ENCODE measurements at places on chromosomes 6 and 20.

- no peak for DNase-seq
Measured at GRCh38 chr6:9745966-9746365, 668.9 kb downstream of the TFAP2A start.

DNA sequence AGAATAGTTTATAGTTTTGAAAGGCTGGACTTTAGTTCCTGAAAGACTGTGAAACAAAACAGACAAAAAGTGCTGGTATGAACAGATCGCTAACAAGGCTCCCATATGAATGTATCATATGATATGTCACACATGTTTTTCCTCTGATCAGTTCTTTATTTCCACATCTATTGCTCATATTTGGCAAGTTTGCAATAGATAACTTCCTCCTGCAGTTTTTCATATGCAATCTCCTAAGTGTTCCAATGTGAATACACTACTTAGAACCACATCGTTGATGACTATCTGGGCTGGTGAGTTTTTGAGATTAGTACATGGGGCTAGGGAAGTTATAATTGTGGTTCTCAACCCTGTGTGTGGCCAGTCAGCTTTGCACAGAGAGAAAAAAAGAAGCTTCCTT is 23.1 kb downstream of the CRYBG1 start:
- DNase-seq = no peak

GRCh38 chr6:53369876-53370515 is 21.2 kb upstream of the ELOVL5 start:
- peak; percentile 72 for DNase-seq

- no peak for DNase-seq
Measured at GRCh38 chr6:130424710-130425109, 58.9 kb downstream of the TMEM200A start.

- DNase-seq = no peak
Measured at GRCh38 chr6:91447081-91447480, 860.2 kb upstream of the MAP3K7 start.

GRCh38 chr6:12327391-12327790 is 37.2 kb downstream of the EDN1 start:
- DNase-seq = no peak

DNA sequence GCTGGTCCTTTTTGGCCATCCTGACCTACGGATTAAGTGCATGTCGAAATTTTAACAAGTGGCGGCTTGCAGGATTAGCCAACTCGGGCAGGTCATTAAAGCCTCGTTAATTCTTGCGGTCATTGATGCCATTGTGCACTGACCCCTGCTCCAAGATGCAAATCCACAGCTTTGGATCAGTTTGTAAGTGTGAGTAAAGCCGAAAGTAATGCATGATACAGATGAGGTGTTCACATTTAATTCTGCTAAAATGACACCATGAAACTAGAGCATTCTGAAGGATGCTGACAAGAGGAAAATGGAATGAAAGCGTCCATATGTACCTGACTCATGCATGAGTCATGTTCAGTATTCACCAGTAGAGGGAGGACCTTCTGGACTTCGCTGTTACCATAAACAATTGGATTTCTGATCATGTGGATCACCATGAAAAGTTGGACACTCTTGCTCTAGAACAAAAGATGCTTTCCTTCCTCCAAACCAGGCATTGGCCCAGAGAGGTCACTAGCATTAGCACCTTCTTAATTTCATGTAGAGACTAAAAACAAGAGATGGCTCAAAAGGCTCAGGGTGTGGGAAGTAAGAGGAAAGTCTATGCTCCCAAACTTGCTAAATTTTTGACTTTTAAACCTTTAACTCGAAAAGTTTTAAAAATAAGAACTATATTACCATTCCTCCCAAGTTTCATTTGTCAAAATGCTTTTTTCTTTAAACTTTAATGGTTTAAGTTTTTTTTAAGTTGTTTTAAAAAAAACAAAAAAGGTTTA is 48.0 kb downstream of the MUC22 start:
- DNase-seq = no peak

GRCh38 chr6:87641065-87641692 is 51.2 kb downstream of the ORC3 start:
- no peak for DNase-seq

DNA sequence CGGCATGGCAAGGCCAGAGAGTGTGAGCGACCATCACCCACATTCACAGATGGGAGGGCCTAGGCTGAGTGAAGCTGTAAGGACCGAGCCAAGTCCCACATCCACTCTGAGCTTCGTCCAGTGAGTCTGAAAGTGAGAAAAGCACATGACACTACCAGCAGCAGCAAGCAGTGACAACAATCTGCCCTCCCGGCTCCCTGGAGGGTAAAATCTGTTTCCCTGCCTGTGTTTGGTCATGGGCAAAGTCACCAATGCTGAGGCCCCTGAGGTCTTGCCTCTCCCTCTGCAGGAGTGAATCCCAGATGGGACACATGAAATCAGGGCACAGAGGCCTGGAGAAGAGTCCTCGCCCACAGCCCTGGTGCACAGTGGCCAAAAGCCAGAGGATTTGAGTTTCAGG is 6.4 kb upstream of the CST7 start:
- no peak for DNase-seq

DNA sequence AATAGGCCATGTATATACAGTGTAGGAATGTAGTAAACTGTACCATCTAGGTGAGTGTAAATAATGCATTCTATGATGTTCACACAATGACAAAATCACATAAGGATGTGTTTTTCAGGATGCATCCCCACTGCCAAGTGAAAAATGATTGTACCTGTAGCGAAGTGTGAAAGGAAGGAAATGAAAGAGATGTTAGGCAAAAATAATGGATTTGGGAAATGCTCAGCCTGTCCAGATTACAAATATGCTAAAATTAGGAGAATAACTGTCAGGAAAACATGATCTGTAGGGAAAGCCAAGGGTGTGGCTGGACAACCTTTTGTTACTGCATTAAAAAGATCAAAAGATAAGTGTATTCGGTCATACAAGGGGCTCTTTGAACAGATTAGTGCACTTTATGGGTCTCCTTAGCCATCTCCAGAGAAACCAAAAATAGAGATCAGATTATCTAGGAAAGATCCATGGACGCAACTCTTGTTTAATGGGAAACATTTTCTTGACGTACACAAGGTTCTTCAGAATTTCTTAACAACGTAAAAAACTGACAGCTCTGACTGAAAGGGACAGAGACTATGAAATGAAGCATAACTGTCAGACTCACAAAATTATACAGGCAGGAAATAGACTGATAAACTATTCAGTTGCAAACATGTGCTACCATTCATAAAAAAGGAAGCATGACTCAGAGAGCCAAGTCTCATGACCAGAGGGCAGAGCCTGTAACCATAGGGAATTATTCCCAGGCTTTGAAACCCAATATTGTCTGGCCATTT is 253.6 kb upstream of the RAB32 start:
- DNase-seq = no peak

GRCh38 chr6:38155621-38156204 is 336.2 kb downstream of the ZFAND3 start:
- no peak for DNase-seq

- DNase-seq = no peak
Measured at GRCh38 chr6:1325461-1326309, 13.8 kb downstream of the FOXQ1 start.

GRCh38 chr20:35329435-35330139 is 37.4 kb upstream of the FAM83C start:
- peak; percentile 9 for DNase-seq

DNA sequence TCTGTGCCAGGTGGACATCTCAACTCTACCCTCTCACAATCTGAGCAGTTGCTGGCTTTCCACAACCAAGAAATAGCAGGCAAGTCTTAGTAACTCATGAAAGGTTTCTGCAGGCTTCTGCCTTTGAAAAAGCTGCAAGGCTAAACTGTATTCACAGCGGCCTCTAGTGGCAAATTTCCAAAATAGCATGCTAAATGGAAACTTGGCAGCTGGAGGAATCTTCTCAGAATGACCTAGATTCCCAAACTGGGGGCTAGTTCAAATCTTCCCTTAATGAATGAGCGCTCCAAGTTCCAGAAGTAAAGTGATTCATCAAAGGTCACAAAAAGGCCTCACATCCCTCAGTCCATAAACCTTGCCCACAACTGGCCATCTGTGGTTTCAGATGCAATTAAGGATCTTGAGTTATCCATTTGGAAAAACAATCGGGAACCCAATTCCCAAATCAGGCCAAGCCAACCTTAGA is 11.9 kb upstream of the CPNE5 start:
- peak; percentile 61 for DNase-seq

- peak; percentile 69 for DNase-seq
Measured at GRCh38 chr6:155418017-155418761, 37.5 kb downstream of the NOX3 start.

- no peak for DNase-seq
Measured at GRCh38 chr6:15249371-15250019, 3.6 kb downstream of the JARID2 start.

- no peak for DNase-seq
Measured at GRCh38 chr6:54493138-54493537, 184.9 kb downstream of the TINAG start.

DNA sequence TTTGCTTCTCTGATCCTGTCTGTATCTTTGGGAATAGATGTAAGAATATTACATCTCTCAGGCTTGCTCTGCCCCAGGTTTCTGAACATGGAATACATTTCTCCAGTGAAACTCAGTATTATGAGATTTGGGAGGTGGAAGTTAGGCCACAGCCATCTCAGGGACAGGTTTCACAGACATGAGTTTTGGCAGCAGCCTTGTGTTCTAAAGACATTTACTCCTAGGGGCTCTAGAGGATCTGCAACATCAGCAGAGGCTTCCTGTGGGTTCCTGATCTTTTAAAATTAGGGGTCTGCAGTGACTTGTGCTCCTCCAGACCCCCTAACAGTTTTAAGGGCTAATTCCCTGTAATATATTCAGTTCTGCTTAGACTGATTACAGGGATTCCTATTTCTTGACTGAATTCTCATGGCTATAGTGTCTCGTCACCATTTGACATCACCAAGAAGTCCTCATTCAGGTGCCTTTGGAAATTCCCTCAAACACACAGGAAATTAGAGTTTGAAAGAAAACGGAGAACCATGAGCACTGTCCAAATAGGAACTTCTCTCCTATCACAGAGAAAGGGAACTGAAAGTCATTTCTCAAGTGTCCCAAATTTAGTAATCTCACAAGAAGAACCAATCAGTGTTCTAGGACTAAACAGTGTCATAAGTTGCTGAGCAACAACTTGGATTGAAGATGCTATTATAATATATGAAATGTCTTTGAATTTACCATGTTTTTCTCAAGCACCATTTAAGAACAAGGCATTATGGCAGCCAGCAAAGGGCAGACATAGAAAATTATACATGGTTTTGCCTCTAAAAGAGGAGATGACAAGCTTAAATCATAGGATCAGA is 2.5 kb upstream of the HLA-DRA start:
- no peak for DNase-seq

GRCh38 chr6:155120034-155120433 is 124.9 kb downstream of the TIAM2 start:
- no peak for DNase-seq

DNA sequence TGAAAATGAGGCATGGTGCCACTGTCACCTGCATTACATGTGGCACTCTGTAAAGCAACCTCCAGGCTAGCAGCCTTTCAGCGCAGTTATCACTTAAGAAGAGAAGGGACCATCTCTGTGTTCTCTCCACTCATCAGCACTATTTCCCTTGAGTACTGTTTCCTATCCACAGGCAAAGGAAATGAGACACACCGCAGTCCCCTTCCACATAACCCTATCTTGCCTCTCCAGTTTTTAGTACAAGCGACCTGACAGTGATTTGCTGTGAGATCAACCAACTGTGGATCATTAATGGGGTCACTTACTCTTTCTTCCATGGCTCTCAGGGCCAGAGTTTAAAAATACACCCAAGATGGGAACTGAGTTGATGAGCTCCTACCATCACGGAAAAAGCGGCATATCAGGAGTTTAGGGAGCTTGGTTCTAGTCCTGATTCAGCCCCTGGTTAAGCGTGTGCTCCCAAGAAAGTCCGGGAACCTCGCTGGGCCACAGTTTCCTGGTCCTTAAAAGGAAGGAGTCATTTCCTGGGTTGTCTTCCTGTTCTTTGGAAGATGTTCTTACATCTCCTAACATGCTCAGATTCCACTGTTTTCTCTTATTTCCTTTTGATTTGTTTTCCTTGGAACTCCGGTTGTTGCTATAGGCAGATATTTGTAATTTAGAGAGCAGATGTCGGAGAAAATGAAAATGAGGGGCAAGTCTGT is 27.3 kb downstream of the PRDM1 start:
- DNase-seq = no peak

DNA sequence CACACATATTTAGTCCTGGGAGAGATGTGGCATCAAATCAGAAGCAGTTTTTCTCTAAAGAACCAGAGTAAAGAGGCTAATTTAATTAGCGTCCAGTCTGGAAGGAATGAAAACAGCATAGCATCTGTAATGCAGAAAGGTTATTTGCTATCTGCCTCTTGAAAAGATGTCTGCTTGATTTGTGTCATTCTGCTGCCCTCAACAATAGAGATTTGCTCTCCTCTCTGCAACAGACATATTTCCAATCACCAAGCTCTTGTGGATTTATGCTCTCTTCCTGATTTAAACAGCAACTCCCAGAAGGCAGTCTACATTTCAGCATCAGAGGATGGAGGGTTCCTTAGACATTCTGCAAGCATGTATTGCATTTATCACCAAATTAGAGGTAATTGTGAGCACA is 53.5 kb upstream of the AKAP12 start:
- DNase-seq = no peak

DNA sequence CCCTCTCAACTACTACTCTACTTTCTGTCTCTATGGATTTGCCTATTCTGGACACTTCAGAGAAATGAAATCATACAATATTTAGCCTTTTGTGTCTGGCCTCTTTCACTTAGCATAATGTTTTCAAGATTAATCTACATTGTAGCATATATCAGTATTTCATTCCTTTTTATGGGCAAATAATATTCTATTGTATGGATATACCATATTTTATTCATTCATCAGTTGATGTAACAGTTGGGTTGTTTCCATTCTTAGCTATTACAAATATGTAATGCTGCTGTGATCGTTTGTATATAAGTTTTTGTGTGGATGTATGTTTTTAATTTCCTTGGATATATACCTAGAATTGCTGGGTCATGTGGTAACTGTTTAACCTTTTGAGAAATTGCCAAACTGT is 23.4 kb downstream of the FAM184A start:
- DNase-seq = no peak

GRCh38 chr20:38216746-38217595 is 43.6 kb downstream of the KIAA1755 start:
- DNase-seq = no peak

- no peak for DNase-seq
Measured at GRCh38 chr6:117550618-117551242, 51.6 kb downstream of the GOPC start.

- DNase-seq = no peak
Measured at GRCh38 chr6:29946223-29947076, 4.1 kb downstream of the HLA-A start.

All from NCI-H1105 (cell line).